ENCODE measurements at places on chromosomes 5 and 9.

GRCh38 chr9:94867281-94867841 is 140.9 kb downstream of the AOPEP start:
- no peak overlapping the region for H3K27ac ChIP-seq
- no peaks in the 10 kb centered on the region for H3K27me3 ChIP-seq
- no peak for DNase-seq
- peaks cover 47% of the 10 kb centered on the region for H3K4me1 ChIP-seq
- peaks cover 14% of the 10 kb centered on the region for H3K36me3 ChIP-seq

- peaks cover 32% of the 10 kb centered on the region for H3K27me3 ChIP-seq
- no peaks in the 10 kb centered on the region for H3K4me1 ChIP-seq
- no peak for DNase-seq
- no peaks in the 10 kb centered on the region for H3K36me3 ChIP-seq
- H3K4me3 ChIP-seq = no peak overlapping the region
Measured at GRCh38 chr9:97550386-97550785, 48.9 kb downstream of the TMOD1 start.

DNA sequence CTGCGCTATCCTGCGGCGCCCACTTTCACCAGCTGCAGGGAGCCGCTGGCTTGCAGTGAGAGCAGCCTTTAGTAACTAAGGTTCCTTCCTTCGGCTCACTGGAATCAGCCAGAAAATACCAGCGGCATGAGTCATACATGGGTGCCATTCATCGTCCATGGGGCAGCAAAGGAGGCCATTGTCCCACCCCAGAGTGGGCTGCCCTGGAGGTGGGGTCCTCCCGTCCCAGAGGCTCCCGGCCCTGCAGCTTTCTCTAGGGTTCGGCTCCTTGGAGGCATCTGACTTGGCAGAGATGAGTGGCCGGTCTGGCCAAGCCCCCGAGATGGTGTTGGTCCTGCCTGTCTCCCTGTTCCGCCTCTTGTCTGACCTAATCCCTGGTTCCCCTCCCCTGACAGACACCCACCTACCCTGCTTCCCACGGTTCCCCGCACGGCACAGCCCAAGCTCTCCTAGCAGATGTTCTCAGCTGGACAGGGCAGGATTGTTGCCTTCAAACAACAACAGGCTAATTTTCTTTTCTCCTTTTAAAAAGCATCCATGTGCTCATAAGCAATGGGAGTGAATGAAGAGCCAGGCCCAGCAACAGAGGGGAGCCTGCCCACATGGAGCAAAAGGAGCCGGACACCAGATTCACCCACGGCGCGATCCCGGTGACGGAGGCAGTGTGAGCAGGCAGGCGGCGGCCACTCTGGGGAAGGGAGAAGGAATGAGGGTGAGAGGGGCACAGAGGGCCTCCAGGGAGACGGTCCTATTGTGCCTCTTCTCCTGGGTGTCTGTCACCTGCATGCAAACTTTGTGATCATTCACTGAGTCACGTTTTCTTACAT is 97.0 kb upstream of the COL5A1 start:
- H3K4me1 ChIP-seq = no peaks in the 10 kb centered on the region
- no peak overlapping the region for H3K27ac ChIP-seq
- no peak for DNase-seq
- no peaks in the 10 kb centered on the region for H3K27me3 ChIP-seq

- peaks cover 32% of the 10 kb centered on the region for H3K27me3 ChIP-seq
- DNase-seq = no peak
- H3K4me1 ChIP-seq = no peaks in the 10 kb centered on the region
- no peaks in the 10 kb centered on the region for H3K36me3 ChIP-seq
Measured at GRCh38 chr5:142608081-142608480, 77.8 kb downstream of the FGF1 start.

GRCh38 chr5:104146652-104147051 is 584.1 kb upstream of the NUDT12 start:
- no peaks in the 10 kb centered on the region for H3K36me3 ChIP-seq
- no peak overlapping the region for H3K27ac ChIP-seq
- H3K27me3 ChIP-seq = no peaks in the 10 kb centered on the region
- DNase-seq = no peak

GRCh38 chr9:126894052-126894603 is 20.5 kb upstream of the RALGPS1 start:
- no peak for DNase-seq
- no peak overlapping the region for H3K27ac ChIP-seq
- H3K4me1 ChIP-seq = no peaks in the 10 kb centered on the region
- no peaks in the 10 kb centered on the region for H3K36me3 ChIP-seq
- peaks cover 11% of the 10 kb centered on the region for H3K27me3 ChIP-seq

DNA sequence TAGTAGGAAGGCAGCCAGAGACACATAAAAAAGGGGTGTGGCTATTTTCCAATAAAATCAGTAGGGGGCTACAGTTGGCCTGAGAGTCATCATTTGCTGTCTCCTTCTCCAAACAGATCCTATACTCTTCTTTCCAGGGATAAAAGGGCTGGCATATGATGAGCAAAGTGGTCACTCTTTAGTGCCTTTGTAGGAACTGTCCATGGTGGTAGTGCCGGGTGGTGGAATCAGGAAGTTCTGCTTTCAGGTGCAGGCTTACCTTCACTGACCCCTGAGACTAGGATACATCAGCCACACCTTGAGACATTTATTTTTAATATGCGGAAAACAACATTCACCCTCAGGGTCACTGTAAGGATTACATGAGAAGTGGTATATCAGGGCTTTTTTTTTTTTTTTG is 80.8 kb downstream of the ASTN2 start:
- H3K27me3 ChIP-seq = no peaks in the 10 kb centered on the region
- no peak overlapping the region for H3K27ac ChIP-seq
- H3K4me3 ChIP-seq = no peak overlapping the region
- H3K4me1 ChIP-seq = no peaks in the 10 kb centered on the region
- DNase-seq = no peak

DNA sequence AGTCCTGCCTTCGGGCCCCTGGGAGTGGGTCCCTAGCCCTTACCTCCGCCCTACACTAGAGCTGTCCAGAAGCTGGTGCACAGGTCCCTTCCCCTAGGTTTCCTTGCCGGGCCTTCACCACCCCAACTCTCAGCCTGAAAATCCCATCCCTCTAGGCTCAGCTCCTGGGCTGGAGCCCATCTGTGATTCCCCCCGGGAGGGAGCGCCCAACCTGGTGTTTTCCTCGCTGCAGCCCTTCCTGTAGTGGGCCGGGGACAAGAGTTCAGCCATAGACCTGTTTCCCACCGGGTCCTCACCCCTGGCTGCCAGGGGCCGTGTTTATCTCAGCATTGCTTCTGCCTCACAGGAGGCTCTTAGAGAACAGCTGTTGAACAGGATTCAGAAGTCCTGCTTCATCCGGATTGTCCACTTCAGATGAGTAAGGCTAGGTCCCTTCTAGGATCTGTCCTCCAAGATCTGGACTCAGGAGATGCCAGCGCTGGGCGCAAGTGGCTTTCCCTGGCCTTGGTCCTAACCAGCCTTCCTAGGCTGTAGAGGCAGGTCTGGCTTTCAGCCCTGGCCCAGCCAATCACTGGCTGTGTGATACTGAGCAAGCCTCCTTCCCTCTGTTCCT is 965 bp downstream of the GLIPR2 start:
- no peak for DNase-seq
- peaks cover 63% of the 10 kb centered on the region for H3K4me1 ChIP-seq
- H3K27ac ChIP-seq = peak overlapping the region; percentile 83
- peak overlapping the region; percentile 89 for H3K4me3 ChIP-seq
- peaks cover 63% of the 10 kb centered on the region for H3K27me3 ChIP-seq
- H3K36me3 ChIP-seq = peaks cover 33% of the 10 kb centered on the region

- H3K36me3 ChIP-seq = no peaks in the 10 kb centered on the region
- no peaks in the 10 kb centered on the region for H3K27me3 ChIP-seq
- H3K27ac ChIP-seq = no peak overlapping the region
Measured at GRCh38 chr5:61048534-61048933, 103.5 kb downstream of the NDUFAF2 start.

GRCh38 chr9:16460696-16461095 is 409.8 kb downstream of the BNC2 start:
- no peaks in the 10 kb centered on the region for H3K27me3 ChIP-seq
- no peak overlapping the region for H3K4me3 ChIP-seq
- no peak for DNase-seq

DNA sequence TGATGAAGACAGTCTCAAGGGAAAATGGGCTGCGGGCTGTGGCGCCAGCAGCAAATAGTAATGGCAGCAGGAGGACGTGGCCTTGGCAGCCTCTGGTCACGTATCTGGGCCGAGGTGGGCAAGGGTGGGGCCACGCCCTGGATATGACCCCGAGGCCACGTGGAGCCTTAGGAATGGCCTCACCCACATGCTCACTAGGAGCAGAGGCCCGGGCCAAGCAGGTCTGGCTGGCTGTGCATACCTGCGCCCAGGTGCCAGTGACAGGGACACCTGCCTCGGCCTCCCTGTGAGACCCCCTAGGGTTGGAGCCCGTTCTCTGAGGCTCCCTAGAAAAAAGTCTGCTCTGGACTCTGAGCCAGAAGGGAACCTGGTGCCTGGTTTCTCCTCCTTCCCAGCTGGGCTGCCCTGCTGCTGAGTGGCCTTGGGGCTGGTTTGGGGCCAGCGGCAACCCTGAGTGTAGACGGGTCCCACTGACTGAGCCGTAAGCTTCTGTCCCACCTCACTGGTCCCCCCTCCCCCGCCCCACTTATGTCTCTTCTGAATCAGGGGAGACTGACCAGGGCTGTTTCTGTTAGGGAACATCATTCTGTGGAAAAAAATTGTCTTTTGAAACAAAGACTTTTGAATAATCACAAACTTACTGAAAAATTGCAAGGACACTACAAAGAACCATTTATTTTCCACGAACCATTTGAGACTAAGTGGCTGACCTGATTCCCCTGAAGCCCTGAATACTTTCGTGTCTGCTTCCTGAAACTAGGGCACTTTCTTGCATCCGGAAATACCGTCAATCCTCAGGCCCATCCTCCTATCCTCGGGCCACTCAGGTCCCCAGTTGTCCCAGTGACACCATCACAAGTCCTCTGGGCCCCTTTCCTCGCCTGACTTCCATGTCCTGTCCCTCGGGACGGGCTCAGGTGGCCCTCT is 60.8 kb downstream of the WNK2 start:
- no peaks in the 10 kb centered on the region for H3K36me3 ChIP-seq
- DNase-seq = no peak
- no peak overlapping the region for H3K4me3 ChIP-seq
- peaks cover 22% of the 10 kb centered on the region for H3K27me3 ChIP-seq

DNA sequence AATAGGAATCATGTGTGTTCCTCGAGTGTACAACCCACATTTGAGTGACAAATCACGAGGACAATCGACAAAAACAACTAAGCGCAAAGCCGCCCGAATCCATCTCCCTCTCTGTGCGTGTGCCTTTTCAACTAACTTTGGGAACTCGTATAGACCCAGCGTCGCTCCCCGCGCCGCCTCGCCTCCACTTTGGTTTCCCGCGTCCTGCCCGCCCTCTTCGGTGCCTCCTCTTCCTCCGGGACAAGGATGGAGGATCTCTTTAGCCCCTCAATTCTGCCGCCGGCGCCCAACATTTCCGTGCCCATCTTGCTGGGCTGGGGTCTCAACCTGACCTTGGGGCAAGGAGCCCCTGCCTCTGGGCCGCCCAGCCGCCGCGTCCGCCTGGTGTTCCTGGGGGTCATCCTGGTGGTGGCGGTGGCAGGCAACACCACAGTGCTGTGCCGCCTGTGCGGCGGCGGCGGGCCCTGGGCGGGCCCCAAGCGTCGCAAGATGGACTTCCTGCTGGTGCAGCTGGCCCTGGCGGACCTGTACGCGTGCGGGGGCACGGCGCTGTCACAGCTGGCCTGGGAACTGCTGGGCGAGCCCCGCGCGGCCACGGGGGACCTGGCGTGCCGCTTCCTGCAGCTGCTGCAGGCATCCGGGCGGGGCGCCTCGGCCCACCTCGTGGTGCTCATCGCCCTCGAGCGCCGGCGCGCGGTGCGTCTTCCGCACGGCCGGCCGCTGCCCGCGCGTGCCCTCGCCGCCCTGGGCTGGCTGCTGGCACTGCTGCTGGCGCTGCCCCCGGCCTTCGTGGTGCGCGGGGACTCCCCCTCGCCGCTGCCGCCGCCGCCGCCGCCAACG is at the start of gene GPR150:
Gene GPR150, plus strand, starts transcription at position 58 of the 840 bp plus-strand sequence. Its CDS starts 189 bp downstream, at position 247.
- H3K27ac ChIP-seq = peak within 1 kb of the TSS; percentile 89
- H3K4me1 ChIP-seq = peaks cover 52% of the 10 kb centered on the region
- H3K27me3 ChIP-seq = peaks cover 14% of the 10 kb centered on the region
- peak within 1 kb of the TSS; percentile 88 for H3K4me3 ChIP-seq
- H3K36me3 ChIP-seq = peaks cover 23% of the 10 kb centered on the region

DNA sequence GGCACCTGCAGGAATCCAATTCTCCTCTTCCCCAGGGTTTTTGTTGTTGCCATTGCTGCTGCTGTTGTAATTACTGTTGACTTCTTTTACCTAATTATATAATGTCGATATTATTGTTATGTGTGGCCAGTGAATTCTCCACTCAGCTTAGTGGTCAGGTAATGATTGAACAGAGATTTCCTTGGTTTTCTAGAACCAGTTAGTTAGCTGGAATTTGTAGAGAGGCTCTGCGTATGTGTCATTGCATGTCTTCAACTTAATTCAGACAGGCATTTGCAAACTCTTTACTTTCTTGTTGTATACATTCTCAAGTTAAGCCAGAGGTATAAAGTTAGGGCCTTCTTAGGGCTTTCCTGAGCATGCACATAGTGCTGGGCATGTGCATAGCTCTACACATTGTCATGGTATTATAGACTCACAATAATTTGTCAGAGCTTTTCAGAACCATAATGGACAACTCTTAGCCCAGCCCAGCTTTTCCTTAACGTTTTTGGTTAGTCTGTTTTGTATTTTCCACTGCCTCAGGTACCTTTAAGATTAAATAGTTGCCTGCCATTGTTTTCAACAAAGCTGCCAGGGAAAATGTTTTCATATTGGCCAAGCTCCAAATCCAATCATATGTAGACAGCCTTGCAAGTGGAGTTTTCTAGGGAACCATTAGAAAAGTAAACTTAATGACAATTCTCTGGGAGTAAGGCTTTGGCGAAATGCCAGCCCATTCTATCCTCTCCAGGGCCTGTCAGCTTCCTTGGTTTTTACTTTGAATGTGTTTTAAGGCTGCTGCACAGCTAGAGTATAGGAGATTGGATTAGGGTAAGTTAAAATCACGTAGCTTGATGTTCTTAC is 68.1 kb downstream of the UBE2R2 start:
- H3K36me3 ChIP-seq = peaks cover 6% of the 10 kb centered on the region
- H3K4me1 ChIP-seq = peaks cover 8% of the 10 kb centered on the region
- H3K27me3 ChIP-seq = no peaks in the 10 kb centered on the region
- H3K4me3 ChIP-seq = no peak overlapping the region

GRCh38 chr5:15256485-15256884 is 243.5 kb upstream of the FBXL7 start:
- DNase-seq = no peak
- H3K27me3 ChIP-seq = no peaks in the 10 kb centered on the region
- H3K4me3 ChIP-seq = no peak overlapping the region
- H3K27ac ChIP-seq = no peak overlapping the region
- no peaks in the 10 kb centered on the region for H3K4me1 ChIP-seq

DNA sequence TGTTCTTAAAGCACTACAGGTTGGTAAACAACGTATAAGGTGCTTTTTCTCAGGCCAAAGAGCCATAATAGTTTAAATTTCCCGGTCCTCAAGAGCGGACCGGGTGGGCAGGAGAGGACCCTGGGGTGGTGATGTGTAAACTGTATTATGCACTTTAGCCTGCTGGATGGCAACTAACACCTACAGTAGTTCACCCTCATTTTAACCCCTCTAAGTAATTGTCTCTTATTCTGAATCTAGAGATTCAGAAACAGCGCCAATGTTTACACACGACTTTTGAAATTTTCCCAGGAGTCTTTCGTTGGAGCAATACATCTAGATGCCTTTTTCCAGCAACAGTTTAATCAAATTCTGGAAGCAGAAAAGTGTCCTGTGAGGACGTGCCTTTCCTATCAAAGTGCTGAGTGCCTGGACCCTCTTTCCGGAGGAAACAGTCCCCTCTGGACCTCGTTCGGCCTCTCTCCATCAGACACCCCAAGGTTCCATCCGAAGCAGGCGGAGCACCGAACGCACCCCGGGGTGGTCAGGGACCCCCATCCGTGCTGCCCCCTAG is 676 bp upstream of the OCLN start:
- no peaks in the 10 kb centered on the region for H3K36me3 ChIP-seq
- H3K27me3 ChIP-seq = peaks cover 72% of the 10 kb centered on the region
- H3K4me1 ChIP-seq = peaks cover 13% of the 10 kb centered on the region
- no peak overlapping the region for H3K27ac ChIP-seq
